ENCODE measurements at places on chromosomes 4 and X.

- DNase-seq, result no peak
These were observed 126.5 kb downstream of the ADGRA3 start for GRCh38 chr4:22389240-22389870.

- no peak for DNase-seq
These were observed 85.4 kb downstream of the RPS3A start for GRCh38 chr4:151184523-151185458.

GRCh38 chr4:128130621-128131020 is 69.5 kb downstream of the LARP1B start:
- DNase-seq, result no peak

DNA sequence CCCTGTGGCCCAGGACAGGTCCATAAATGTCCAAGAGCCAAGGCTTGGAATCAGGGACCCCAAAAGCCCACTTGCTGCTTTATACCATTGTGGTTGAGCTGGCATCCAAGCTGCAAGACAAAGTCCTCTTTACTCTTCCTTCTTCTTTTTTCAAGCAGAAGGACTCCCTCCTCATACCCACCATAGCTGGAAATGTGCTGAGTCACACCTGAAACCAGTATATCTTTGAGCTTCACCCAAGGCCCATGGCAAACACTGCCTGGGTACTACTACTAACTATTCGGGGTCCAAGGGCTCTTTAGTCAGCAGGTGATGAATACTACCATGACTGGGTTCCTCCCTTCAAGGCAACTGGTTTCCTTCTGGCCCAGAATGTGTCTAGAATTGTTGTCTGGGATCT is 37.3 kb upstream of the NMU start:
- DNase-seq, result no peak
